ENCODE measurements at places on chromosomes 3 and 15.

GRCh38 chr3:18389108-18389733 is 35.9 kb downstream of the SATB1 start:
- peak; percentile 42 for DNase-seq

GRCh38 chr3:59605318-59605717 is 555.5 kb upstream of the CFAP20DC start:
- no peak for DNase-seq

DNA sequence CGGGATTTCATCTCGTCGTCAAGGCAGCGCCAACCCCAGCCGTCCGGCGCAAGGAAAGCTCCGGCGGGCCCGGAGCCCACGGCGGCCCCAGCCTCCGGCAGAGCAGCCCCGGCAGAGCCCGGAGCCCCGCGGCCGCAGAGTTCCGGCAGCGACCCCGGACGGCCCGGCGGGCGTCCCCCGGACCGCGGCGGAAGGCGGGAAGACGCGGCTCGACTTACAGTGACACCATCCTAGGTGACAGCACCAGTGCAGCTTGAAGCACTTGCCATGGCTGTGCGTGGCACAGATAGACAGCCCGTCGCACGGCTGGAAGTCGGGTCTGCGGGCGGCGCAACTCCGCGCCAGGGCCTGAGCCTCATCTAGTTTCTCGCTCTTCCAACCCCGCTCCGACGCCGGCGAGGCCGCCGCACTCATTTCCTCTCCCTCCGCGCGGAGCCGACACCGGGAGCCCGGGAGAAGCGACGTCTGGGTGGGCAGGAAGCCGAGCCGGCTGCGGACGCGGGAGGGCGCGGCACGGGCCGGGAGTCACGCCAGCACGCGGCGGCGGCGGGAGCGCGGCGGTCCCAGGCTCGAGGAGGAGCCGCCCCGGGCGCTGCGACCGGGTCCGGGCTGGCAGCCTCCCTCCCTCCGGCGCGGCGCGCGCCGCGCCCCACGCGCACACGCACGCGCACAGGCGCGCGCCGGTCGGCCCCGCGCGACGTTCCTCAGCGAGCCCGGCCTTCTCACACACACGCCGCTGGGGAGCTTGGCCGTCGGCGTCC is at the start of gene C3orf70:
C3orf70 (minus strand) TSS at position 651 of the 761 bp plus-strand sequence; CDS start at position 414, 237 bp downstream.
- DNase-seq = peak; percentile 81

DNA sequence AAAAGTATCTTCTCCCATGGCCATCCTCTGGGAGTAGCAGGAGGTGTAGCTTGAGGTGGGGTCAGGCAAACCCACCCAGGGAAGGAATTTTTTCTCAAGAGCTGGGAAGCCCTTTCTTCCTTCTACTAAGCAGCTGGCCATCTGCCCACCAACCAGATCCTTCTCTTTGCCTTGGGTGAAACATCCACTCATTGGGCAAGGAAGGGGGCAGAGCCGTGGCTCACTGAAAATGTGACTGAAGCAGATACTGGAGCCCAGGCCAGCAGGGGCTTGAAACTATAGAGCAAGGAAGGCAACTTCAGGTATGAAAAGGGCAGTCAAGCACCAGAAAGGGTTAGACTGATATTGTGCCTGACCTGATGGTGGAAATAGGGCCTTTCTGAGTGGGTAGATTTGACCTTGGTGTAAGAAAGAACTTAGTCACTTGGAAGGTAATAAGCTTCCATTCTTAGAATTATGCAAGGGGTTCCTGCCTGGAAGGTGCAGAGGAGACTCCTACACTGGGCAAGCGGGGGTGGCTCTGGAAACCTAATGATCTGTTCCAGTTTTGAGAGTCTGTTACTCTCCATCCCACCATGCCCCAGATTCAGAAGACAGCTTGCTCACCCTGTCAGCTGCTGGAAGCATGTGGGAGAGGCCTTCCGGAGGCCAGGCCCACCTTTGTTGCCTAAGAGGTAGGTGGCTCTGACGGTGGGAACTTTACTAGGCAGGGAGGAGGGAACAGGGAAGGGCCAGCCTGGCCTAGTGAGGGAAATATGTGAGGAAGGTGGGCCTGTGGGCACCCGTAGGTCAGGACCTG is 22.0 kb upstream of the PLA2G4E start:
- no peak for DNase-seq

GRCh38 chr3:128782282-128783146 is 56.5 kb downstream of the RAB7A start:
- no peak for DNase-seq

GRCh38 chr3:111326144-111326995 is 215.6 kb upstream of the CD96 start:
- DNase-seq = no peak

DNA sequence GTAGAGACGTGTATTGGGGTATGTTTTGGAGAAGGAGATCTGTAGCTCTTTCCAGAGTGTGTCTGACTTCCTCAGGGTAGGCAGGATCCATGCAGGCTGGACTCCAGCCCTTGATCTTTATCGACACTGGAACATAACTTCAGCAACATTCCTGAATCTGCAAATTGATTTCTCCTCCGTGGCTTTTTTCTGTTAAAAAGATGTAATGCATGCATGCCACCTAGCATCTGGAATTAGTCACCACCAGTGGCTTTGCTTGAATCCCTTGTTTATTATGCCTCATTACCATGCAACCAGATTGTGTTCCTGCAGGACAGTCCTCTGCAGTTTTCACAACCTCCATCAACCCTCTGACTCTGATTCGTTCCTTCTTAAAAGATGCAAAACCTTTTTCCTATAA is 86.1 kb downstream of the CCNL1 start:
- peak; percentile 53 for DNase-seq

GRCh38 chr15:96325541-96326327 is 4.8 kb upstream of the NR2F2 start:
- peak; percentile 93 for DNase-seq

DNA sequence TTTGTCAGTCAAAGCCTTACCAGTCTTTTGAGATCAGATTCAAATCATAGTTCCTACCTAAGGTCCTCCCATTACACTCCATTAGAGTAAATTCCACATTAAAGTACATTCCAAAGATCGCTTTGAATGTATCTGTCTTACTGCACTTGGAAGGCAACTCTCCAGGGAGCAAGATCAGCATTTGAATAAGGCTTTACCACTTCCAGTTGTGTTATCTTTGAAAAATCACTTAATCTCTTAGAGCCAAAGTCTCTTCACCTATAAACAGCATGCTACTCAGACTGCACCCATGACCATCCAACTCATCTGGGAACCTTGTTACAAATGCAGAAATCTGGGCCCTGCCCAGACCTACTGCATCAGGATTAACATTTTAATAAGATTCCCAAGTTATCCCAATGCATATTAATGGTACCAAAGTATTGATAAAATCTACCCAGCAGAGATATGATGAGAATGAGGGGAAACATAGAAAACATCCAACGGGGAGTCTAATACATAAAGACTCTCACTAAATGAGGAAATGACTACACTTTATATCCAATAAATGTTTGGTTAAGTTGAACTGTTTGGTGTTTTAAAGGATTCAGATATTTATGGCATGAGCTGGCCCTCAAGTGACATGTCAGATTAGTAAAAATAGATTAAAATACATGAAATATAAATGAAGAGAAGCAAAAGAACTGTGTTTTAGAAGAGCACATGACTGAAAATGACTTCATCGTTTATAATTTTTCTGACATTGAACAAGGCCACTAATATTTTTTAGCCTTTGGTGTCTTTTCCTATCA is 75.9 kb downstream of the TNIK start:
- no peak for DNase-seq

GRCh38 chr15:74786551-74787165 is 4.8 kb downstream of the CSK start:
- no peak for DNase-seq

DNA sequence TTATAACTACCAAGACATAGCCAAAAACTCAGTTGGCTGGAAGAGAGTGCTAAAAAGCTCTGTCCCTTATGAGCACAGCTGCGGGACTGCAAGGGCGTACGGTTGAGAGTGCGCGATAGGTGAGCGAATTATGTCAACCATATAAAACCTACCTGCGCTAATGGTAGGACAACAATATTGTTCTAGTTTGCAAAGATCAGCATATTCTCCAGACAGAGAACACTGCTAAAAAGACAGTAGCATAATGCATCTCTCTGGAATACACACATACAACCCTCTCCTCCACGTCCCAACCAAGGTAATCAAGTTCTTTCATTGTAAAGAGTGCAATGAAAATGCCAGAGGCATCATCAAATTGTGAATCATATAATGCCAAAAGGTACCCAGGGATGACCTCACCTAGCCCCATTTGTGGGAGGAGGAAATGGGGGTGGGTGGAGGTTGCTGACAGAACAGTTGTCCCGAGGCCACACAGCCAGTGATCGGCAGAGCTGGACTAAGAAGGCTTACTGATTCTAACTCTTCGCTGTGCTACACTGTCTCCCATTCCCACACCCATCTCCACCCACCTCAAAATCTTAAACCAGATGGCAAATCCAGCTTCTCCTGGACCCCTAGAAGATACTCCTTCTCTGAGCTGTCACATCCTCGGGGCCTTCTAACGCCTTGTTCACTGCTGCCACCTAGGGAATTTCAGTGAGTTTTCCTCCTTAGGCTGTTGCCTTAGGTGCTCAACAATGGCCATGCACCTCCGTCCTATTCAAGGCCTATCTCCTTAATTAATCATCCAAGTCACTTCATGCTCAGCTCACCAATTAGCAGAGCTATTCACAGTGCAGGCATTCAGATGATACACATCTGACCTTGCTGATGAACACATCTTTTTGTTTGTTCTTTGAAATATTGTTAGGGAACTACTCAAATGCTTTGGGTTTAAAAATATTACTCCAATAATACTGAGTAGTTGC is 60.7 kb downstream of the RPL22L1 start:
- DNase-seq = peak; percentile 47

DNA sequence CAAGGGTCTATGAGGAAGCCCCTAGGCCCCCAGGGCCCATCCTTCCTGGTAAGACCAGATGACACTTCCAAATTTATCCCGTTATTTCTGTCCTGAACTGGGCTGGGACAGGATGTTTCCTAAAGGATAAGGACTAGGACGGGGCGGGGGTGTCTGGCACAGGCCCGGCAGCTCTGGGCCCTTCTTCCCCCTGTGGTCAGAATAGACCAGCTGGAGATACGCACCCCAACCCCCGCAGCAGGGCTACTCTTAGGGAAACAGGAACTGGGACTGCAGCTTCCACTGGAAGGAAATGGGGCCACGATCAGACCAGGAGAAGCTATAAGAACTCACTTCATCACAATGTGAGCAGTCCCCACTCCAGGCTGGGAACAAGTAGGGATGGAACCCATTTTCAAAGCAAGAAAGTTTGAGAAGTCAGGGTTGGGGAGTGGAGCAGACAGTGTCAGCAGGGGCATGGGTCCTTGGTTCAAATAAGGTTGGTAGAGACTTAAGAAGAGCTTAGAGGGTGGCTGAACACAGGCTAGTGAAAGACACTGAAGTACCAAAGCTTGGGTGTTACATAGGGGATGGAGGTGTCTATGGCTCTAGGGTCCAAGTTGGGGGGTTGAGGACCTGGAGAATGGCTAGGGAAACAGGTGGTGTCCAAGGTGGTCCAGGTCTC is 1.1 kb downstream of the NCKIPSD start:
- DNase-seq = no peak

GRCh38 chr15:64895285-64896065 is 16.2 kb upstream of the ANKDD1A start:
- peak; percentile 41 for DNase-seq

DNA sequence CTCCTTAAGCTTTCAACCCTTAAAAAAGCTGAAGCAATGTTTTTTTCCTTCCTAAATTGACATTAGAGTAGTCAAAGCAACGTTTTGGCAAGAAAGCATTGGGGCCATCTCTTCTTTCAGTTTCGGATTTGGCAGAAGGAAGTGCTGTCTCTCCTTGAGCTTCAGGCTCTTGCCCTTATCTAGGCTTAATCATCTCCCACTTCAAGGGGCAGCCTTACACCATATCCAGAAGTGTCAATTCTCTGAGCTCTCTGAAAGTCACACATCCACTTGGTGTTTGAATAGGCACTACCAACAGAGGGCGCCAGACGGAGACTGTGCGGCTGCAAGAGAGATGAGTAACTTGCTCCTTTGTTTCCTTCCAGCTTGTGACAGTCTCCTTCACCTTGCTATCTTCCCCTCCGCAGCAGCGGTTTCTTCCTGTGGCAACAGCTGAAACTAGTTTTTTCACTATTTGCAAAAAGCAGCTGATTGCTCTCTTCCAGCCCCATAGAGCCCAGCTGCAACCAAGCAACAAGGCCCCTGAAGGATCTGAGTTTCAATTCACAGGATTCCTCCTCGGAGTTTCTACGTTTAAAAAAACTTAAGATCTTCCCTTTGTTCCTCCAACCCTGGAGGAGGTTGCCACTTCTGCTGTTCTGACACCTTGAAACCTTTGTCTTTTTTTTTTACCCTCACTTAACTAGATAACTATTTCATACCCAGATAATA is 147.0 kb upstream of the SLCO3A1 start:
- DNase-seq = peak; percentile 50

- no peak for DNase-seq
Measured at GRCh38 chr3:38314112-38314763, 32.1 kb downstream of the SLC22A14 start.

- no peak for DNase-seq
Measured at GRCh38 chr3:42084586-42084985, 6.6 kb upstream of the TRAK1 start.

DNA sequence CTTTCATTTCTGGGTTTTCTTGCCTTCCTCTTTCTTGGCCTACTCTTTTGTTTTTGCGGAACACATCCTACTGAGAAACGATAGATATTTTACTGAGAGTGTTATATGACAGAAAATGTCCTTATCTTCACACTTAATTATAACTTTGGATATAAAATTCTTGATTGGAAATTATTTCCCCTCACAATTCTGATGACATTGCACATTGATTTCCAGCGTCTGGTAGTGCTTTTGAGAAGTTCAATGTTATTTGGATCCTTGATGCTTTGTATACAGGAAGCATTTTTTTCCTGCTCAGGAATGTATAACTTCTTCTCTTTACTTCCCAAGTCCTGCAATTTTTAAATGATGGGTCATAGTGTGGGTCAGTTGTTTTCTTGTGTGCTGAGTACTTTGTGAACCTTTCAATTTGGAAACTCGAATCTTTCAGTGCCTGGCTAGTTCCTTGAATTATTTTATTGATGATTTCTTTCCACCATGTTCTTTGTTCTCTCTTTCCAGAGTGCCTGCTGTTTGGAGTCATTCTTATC is 183.9 kb downstream of the PDCD6IP start:
- DNase-seq = no peak

- DNase-seq = no peak
Measured at GRCh38 chr15:60589728-60590127, 110.8 kb upstream of the ICE2 start.
